Activated naive CD8-positive, alpha-beta T cell treated with anti-CD3 and anti-CD28 coated beads, Interleukin-2, amount 10 ng/mL, durations not matched to agents 7 days and 5 days (primary cell): ENCODE measurements at places on chromosomes 1 and 21. TPM values are rescaled to one million over a fixed set of nuclear protein-coding genes. Genes with fewer than 3 reads are reported as not detected.
A peak's percentile ranks its signal among the peaks of the same experiment; 100 is the strongest.

- DNase-seq: no peak
Measured at GRCh38 chr1:214496126-214496525, 55.3 kb downstream of the PTPN14 start.

GRCh38 chr1:90381598-90381997 lies 335.5 kb downstream of the BARHL2 start:
- DNase-seq: no peak

GRCh38 chr1:242178924-242179708 lies 180.2 kb upstream of the MAP1LC3C start:
- DNase-seq: no peak

DNA sequence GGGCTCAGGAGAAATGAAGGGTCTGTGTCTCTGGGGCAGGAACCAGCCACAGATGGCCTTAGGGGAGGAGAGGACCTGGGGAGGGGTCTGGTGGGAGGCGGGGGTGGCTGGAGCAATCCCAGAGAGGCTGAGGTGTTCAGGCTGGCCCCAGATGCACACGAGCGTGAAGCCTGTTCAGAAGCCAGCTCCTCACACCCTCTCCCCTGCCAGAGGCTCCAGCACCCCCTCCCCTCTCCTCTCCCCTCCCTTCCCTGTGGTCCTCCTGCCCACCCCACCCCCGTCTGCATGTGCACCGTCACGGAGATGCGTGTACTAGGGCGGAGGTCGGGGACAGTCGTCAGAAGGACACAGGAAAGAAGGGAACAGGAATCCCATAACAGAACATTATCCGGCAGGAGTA lies 115.0 kb upstream of the COL6A1 start:
- DNase-seq: no peak

DNA sequence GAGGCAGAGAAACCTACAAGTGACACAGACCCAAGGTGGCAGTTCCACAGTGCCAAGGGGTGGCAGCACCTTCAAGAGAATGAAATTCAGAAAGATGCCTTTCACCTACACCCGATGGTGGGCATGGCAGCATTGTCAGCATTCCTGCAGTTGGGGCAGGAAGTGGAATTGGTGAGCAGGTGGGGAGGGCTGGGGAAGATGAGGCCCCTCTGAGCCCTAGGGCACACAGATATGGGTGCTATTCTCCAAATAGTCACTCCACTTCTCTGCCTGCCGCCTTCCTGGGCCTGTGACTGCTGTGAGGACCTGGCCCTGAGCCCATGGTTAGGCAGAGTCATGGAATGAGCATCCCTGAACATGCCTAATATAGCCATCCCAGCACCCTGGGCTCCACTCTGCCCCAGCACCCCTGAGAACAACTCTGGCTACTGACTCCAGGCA lies 8.3 kb downstream of the SHISA4 start:
- peak; percentile 28 for DNase-seq

DNA sequence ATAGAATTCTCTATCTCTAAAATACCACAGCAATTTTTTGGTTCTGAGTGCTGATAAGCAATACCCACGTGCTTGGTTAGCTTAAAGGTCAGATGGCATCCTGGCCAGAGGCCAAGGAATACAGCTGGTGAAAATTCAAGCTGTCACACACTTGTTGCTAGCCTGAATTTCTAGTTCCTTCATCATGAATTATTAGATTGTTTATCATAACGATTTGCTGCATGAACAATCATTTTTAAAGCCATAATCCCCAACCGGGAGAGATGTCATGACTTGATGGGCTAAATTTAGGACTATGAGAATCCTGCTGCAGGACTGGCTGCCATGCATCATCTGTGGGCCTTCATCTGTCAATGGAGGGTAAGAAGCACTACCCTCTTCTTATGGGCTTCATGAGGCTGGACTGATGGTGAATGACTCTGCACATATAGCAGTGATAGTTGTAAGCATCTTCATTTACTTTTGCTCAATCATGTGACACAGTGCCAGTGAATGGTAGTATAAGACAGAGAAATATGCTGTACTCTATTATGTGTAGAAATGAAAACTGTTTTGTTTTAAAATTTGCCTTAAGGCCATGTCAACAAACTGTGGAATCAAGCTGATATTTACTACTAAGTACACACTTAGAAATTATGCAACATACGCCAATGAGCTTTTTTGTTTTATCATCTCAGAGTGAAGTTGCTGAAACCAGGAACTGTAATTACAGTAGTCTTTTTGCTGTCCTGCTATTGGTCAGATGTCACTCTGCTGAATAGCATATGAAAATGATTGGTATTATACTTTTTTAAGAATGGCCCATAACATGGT lies 80.5 kb upstream of the RALGPS2 start:
- no peak for DNase-seq

DNA sequence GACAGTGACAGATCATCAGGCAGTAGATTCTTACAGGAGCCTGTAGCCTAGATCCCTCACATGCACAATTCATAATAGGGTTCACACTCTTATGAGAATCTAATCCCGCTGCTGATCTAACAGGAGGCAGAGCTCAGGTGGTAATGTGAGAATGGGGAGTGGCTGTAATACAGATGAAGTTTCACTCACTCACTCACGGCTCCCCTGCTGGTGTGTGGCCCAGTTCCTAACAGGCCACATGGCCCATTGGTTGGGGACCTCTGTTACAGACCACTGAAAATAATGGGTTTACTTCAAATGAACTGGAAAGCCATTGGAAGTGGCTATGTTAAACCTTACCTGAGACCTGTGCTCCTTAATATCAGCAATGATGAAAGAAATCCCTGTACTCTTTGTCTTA lies 151.0 kb downstream of the GRIK1 start:
- no peak for DNase-seq

DNA sequence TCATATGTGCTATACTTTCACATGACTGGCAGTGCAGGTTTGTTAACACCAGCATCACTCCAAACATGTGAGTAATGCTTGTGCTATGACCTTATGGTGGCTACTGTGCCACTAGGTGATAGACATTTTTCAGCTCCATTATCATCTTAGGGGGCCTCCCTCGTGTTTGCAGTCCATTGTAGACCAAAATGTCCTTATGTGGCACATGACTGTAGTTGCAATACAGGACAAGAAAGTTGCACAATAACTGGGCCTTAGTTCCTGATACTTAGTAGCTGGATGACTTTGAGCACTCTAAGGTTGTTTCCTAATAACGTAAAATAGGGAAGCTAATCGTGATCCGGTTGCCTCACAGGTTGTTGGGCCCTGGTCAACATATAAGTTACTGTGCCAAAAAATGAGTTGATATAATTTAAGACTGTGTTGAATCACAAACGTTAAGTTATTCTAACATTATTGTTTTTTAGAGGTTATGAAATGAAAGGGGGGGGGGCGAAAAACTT lies 511 bp upstream of the SNX27 start:
- no peak for DNase-seq

GRCh38 chr1:172754609-172755008 lies 95.7 kb downstream of the FASLG start:
- DNase-seq: no peak

DNA sequence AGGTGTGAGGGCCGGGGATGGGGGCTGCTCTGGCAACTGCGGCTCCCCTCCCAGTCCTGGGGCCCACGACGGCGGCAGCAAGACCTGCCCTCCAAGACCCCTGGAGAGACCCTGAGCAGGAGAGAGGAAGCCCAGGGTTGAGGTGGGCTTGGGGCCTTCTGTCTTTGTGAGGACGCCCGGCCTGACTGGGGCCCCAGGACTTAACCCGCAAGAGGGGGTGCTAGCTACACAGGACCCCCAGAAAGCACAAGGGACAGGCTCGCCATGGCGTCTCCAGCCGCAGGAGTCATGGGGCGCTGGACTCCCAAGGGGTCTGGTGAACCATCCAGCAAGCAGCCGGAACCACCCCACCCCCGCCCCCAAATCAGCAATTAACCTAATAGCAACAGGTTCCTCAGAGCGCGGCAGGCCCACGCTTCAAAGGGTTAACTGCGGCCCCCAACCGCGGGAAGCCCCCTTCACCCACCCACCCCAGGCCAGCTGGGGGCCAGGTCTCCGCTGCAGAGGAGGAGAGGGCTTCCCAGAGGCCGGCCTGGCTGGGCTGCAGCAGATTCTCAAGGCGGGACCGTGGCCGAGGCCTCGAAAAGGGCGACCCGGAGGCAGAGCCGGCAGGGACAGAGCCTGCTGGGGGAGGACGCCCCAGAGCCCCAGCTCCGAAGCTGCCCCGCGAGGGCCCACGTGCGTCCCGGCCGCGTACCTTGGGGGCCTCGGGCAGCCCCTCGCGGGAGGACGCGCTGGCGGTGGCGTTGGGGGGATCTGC lies 525 bp downstream of the C1QTNF12 start:
- DNase-seq: no peak

DNA sequence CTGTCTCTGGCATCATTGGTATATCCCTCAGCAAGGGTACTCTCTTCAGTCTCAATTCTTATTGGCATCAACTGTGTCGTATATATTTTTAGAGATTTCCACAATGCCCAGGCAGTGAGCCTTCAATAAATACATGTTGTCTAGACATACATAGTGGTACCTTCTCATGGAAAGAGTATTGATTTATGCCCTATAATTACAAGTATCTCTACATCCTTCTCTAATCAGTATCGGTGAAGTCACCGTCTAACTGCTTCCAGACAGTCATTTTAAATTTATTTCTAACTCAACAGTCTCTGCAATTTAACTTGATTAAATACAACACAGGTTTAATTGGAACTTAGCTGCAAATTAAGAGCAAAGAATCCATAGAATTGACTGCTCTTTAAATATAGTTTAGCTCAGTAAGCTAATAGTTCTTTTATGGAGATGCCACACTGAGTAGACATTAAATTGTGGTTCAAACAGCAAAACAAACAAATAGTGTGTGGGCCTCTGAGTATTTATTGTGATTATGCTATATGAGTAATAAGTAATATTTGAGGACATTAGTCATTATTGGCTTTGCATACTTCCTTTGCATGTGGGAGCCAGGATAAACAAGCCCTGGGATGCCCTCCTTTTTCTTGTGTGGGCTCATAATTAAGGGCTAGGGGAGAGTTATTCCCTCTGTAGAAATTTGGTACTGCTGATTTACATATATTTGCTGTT lies 126.9 kb upstream of the DUSP10 start:
- DNase-seq: no peak

- no peak for DNase-seq
Measured at GRCh38 chr1:181033799-181034451, at the start of gene MR1. Gene MR1 (plus strand): TSS chr1:181033983. CDS start chr1:181034008, 25 bp downstream.

DNA sequence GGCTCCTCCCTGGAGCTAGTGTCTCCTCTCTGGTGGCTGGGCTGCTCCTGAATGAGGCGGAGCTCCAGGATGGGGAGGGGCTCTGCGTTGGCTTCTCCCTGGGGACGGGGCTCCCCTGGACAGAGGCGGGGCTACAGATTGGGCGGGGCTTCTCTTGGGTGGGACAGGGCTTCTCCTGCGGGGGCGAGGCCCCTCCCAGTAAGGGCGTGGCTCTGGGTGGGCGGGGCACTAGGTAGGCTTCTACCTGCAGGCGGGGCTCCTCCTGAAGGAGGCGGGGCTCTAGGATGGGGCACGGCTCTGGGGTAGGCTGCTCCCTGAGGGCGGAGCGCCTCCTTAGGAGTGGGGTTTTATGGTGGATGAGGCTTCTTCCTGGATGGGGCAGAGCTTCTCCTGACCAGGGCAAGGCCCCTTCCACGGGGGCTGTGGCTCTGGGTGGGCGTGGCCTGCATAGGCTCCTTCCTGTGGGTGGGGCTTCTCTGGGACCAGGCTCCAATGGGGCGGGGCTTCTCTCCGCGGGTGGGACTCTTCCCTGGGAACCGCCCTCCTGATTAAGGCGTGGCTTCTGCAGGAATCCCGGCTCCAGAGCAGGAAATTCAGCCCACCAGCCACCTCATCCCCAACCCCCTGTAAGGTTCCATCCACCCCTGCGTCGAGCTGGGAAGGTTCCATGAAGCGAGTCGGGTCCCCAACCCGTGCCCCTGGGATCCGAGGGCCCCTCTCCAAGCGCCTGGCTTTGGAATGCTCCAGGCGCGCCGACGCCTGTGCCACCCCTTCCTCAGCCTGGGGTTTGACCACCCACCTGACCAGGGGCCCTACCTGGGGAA lies 22.7 kb upstream of the ARF1 start:
- DNase-seq: peak; percentile 83

DNA sequence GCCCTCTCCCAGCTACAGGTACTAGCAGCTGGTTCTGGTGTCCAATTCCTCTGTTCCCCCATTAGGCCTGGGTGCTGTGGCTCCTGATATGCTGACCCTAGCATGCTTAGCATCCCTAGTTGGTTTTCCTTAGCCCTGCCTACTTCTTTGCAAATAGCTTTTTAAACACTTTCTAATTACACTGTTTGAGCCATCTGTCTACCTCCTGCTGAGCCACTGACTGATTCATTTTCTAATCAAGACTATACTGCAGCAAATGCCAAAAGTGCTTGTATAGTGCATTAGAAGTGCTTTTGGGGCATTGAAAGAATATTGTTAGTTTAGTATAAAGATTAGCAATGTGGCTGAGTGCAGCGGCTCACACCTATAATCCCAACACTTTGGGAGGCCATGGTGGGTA lies 36.3 kb downstream of the ERICH3 start:
- DNase-seq: no peak

Gene SGIP1
- total RNA-seq: not detected

GRCh38 chr1:233328142-233328921 lies 808 bp downstream of the MAP3K21 start:
- DNase-seq: peak; percentile 54

GRCh38 chr1:179448437-179449149 lies 82.8 kb downstream of the AXDND1 start:
- no peak for DNase-seq

Gene WDR26
- 90.2 TPM for total RNA-seq

DNA sequence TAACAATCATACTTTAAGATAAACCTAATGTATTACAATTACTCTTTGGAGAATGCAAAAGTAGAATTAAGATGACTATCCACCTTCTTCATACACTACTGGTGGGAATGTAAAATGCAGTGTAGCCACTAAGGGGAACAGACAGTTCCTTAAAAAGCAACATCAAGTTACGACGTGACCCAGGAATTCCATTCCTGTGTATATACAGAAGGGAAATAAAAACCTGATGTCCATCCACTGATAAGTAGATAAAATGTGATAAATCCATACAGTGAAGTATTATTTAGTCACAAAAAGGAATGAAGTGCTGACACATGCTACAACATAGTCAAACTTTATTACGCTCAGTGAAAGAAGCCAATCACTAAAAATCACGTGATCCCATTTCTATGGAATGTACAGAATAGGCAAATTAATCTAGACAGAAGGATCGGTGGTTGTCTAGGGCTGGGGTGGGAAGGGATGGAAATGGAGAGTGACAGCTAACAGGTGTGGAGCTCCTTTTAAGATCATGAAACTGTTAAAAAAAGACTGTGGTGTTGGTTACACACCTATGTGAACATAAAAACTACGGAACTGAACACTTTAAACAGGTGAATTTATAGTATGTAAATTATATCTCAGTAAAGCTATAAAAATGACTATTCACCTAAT lies 42.1 kb downstream of the NRIP1 start:
- no peak for DNase-seq

GRCh38 chr1:25095635-25096200 lies 136.6 kb downstream of the SYF2 start:
- DNase-seq: peak; percentile 51

- no peak for DNase-seq
Measured at GRCh38 chr1:32742199-32742947, 39.8 kb upstream of the SYNC start.

Gene CYP4A22
- total RNA-seq: not detected

Gene DCST2
- 1.4 TPM for total RNA-seq
